ENCODE measurements at places on chromosomes 11 and 22. TPM values are rescaled to one million over a fixed set of nuclear protein-coding genes. Genes with fewer than 3 reads are reported as not detected.

DNA sequence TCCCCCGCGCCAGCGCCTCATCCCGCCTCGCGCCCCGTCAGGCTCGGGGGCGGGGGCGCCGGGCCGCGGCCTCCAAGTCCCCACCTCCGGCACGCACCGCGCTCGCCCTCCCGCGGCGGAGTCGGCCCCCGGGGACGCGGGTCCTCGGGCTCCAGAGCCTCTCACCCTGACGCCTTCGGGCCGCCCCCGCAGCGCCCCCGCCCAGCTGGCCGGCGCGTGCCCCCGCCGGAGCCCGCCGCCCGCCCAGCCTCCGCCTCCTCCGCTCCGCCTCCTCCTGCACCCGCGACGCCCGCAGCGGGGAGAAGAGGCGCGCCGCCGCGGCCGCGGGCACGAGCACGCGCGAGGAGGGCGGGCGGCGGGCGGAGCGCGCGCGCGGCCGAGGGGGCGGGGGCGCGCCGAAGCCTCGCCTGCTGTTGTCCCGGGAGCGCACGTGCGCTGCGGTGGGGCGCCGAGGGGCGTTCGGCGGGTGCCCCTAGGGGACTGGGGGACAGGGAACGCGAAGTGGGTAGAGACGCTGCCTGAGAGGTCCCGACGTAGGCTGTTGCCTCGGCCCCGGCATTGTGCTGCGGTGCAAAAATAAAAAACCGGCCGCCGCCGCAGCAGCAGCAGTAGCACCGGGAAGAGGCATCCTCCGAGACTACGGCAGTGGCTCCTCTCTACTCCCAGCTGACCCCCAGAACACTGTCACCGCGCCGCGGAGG is 87.4 kb upstream of the ARHGAP32 start:
- DNase-seq: peak; percentile 69

- no peak for DNase-seq
Observed at GRCh38 chr11:26936109-26936508, 57.8 kb upstream of the FIBIN start.

Gene PANX3
- not detected for total RNA-seq

- no peak for DNase-seq
Observed at GRCh38 chr11:17293311-17293710, 16.8 kb downstream of the NUCB2 start.

GRCh38 chr11:43242401-43242800 is 69.4 kb upstream of the API5 start:
- DNase-seq: no peak

Gene SLC17A6
- total RNA-seq: not detected

DNA sequence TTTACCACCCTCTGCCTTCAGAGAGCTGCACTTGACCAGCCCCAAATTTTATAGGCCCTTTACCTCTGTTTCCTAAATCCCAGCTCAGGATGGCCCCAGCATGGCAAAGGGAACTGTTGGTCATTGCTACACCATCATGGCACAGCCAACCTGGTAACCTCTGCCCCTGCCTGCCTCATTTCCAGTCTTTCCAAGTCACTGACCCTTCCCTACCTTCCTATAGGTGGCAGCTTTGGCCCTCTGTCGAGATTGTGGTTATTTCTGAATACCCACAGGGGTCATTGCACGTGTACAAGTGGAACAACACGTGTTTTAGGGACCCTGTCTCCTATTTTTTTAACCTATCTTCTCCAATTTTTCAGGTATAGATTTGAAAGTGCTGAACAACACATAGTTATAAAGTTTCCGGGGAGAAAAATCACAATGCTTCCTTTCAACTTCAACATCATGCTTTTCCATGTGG is 2.8 kb downstream of the GALNT18 start:
- no peak for DNase-seq

Gene UBQLN3
- total RNA-seq: not detected
